ENCODE measurements at places on chromosomes 16 and 17. TPM values are rescaled to one million over a fixed set of nuclear protein-coding genes. Genes with fewer than 3 reads are reported as not detected.

The AIPL1 gene
- total RNA-seq: not detected

The EIF5A gene
- 241 TPM for total RNA-seq

The MYL4 gene
- 2.2 TPM for total RNA-seq

The HLF gene
- 31.8 TPM for total RNA-seq

The CD300E gene
- total RNA-seq: 6.5 TPM

DNA sequence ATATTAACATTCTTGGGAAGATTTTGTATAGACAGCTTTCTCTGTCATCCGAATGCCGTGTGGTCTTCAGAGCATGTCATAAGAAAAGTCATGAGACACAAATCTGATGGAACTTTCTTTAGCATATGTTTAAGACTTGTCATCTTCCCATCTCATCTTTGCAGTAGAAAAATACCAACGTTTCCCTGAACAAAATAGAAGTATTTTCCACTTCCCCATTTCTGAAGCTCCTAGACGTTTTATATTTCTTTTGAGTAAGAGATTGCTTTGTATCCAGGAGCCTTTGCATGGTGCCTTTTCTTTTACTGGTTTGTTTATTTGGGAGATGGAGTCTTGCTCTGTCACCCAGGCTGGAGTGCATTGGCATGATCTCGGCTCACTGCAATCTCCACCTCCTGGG lies 235.1 kb downstream of the PRKCA start:
- peaks cover 9% of the 10 kb centered on the region for H3K4me1 ChIP-seq
- no peak for DNase-seq
- no peak overlapping the region for H3K4me3 ChIP-seq

DNA sequence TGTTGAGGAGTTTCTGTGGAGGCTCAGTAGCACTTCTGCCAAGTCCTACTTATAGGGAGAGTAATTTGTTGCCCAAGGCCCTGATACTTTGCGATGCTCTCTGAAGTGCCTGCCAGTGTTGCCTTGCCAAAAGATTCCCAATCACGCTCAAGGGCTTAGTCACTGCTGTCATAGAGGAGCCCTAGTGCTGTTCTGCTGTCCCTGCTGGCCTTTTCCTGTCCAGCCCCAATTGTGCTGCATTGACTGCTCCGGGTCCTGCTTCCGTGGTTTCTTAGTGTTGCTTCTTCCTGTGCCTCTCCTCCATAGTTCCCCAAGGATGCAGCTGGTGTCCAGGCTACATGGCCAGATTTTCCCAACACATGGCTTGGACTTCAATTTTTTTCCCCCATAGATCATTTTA lies 13.9 kb downstream of the NUP93 start:
- peaks cover 9% of the 10 kb centered on the region for H3K4me1 ChIP-seq
- H3K27ac ChIP-seq: no peak overlapping the region
- no peak for DNase-seq
- no peaks in the 10 kb centered on the region for H3K27me3 ChIP-seq
- H3K36me3 ChIP-seq: no peaks in the 10 kb centered on the region

DNA sequence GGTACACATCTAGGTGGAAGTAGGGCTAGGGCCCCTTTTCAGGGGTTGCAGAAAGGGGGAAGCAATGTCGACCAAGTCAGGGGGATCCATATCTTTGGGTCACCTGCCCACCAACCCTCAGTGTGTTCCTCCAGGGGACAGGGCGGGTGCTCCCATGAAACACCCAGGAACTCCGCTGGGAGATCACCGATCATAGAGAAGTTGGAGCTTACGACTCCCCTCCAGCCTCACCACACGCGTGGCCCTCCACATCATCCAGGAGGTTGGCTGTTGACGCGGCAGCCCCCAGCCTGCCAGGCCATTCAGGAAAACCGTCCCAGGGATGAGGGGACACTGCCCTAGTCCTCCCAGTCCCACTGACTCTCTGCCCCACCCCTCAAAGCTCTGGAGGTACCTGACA lies 17.3 kb upstream of the MRPS23 start:
- no peaks in the 10 kb centered on the region for H3K27me3 ChIP-seq
- no peak for DNase-seq
- H3K4me1 ChIP-seq: peaks cover 22% of the 10 kb centered on the region

Measured in upper lobe of right lung (tissue), 1 donor.